Heart right ventricle (tissue), 16 donors: ENCODE measurements at places on chromosomes 3 and 15. TPM values are rescaled to one million over a fixed set of nuclear protein-coding genes. Genes with fewer than 3 reads are reported as not detected.

DNA sequence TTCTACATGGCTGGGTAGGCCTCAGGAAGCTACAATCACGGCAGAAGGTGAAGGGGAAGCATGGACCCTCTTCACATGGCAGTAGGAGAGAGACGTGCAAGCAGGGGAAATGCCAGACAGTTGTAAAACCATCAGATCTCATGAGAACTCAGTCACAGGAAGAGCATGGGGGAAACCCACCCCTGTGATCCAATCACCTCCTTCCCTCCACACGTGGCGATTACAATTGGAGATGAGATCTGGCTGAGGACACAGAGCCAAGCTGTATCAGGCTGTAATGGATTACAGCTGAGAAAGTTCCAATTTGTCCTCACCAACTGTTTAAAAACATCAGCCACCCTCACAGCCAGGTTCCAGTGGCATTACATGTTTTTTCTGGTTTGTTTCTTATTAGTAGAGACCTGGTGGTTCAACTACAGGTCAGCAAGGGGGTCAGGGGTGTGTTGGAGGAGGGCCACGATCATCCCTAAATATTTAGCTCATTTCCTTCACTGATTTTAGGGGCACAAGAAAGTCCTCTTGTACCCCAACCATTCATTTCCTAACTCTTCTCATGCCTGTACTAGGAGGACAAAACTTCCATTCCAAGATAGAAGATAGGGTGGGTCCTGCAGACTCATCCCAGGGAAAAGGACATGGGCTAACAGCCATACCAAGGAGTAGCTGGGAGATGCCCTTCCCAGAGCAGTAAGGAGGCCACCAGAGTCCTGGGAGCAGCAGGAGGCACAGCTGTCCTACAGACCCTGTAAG is 54.4 kb downstream of the ANXA2 start:
- no peak for DNase-seq

- no peak for DNase-seq
Observed at GRCh38 chr15:91099995-91100813, at the start of gene SV2B. TSS of gene SV2B (plus strand) at chr15:91100257. CDS start at chr15:91226264, 126,007 bp downstream.

Gene FNDC3B
- total RNA-seq = 96.0 TPM

GRCh38 chr15:75203017-75203907 is 1.6 kb downstream of the C15orf39 start:
- no peak for DNase-seq

- no peak for DNase-seq
Observed at GRCh38 chr3:18751514-18751913, 326.4 kb upstream of the SATB1 start.

- no peak for DNase-seq
Observed at GRCh38 chr15:69194025-69194827, 33.8 kb downstream of the GLCE start.

DNA sequence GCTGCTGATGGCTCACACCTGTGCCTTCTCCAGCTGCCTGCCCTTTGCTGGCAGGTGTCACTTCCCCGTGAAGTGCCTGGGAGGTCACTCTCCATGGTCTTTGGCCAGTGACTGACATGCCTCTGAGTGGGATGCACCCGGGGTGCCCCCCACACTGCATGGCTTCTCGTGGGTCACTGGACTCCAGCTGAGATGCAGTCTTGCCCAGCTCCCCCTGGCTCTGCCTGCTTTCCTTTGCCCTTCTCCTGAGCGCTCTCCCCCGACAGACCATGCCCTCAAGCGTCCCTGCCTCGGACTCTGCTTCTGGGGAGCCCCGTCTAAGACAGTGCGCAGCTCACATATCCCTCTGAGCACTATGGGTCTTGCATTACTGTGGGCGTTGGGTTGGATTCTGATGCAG is 14.4 kb downstream of the FBLN2 start:
- no peak for DNase-seq

- DNase-seq = no peak
Observed at GRCh38 chr15:83178390-83178789, 29.2 kb downstream of the HDGFL3 start.

Gene IL17RB
- total RNA-seq = 0.42 TPM

DNA sequence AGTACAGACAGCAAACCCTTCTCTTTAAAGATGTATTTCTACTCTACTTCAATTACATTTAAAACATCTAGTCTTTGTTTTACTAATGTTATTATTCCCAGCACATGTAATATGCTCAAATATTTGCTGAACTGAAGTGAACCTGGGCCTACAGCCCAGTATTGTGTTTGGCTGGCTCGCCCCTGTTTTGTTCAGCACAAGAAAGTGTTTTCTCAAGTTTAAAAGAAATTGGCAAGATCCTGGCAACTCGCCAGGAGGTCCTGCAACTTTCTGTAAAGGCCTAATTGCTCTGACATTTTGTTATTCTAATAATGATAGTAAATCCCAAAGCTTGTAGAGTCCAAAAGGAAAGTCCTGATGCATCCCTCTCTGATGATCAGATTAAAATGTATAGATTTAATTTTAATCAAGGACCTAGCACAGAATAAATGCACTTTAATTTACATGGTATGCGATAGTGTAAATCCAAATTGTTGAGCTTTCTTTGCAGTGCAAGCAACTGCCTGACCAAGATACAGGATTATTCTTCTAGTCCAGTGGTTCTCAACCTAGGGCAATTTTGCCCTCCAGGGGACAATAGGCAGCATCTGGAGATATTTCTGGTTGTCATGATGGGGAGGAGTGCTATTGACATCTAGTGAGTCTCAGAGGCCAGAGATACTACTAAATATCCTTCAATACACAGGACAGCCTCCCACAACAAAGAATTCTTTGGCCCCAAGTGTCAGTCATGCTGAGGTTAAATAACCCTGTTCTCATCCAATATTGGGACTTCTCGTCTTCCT is 35.7 kb upstream of the TMOD3 start:
- peak; percentile 58 for DNase-seq

- DNase-seq = no peak
Observed at GRCh38 chr3:77412021-77412438, 372.1 kb downstream of the ROBO2 start.

DNA sequence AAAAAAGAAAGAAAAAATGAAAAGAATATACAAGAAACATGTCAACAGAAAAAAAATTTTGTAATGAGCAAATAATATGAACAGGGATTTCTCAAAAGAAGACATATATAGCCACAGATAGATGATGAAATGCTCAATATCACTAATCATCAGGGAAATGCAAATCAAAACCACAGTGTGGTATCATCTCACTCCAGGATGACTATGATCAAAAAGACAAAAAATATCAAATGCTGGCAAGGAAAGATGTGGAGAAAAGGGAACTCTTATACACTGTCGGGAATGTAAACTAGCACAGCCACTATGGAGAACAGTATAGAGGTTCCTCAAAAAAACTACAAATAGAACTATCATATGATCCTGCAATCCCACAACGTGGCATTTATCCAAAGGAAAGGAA is 94.1 kb downstream of the C3orf70 start:
- DNase-seq = no peak

DNA sequence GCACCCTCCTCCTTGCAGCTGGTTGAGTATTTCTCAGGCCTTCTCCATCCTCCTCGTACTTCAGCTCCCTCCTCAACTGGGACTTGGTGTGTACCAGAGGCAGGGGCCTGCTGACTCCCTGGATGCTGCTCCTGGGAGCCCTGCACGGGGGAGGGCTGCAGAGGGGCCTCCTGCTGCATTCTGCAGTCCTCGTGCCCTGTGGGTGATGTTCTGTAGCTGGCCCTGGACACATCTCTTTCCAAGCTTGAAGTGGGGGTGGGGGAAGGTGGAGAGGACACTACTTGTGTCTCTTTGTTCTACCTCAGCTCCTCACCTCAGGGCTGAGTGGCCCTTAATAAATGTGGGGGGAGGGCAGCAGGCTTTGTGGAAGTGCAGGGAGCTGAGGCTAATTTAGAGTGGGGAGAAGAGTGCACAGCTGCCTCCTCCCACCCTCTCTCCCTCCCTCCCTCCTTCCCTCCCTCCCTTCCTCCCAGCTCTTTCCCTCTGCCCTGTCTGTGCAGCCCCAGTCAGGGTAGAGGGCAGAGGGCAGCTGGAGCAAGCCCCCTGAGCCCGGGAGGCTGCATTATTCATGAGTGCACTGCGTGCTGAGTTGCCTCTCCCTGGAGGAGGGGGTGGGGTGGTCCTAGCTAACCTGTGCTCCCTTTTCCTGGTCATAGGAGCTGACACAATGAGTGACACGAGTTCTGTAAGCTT is 3.7 kb upstream of the GRM2 start:
- no peak for DNase-seq

GRCh38 chr15:72155635-72156616 is 37.7 kb downstream of the SENP8 start:
- peak; percentile 81 for DNase-seq

DNA sequence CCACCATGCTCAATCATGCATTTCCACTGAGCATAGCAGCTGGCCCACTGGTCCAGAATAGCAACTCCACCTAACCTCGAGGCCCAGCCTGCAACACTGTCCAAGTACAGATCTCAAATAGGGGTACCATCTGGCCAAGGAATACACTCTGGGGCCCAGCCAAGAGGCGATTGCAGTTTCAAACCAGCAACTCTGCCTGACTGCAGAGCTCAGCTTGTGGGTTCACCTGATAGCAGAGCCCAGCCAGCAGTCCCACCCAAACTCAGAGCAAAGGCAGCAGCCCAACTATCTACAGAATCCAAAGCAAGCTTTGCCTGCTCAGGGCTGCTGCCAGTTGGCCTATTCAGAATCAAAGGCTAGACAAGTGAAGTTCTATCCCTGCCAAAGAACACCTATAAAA is 30.5 kb downstream of the POLQ start:
- DNase-seq = no peak

DNA sequence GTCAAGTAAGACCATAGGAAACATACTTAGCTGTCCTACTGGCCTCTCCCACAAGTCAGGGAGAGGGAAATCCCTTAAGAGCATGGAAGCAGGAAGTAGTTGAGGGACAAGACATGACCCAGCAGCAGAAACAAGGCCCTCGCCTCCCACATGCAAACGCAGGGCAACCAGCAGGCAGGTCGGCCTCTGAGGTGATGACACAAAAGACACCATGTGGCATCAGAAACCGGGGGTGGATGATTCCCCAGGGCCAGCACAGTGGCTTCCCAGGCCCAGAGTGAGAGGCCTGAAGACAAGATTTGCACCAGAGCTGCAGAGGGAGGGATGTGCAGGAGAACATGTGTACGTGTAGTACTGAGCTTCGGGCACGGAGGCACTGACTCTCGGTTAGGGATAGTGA is 26.3 kb downstream of the PXYLP1 start:
- DNase-seq = no peak

- peak; percentile 13 for DNase-seq
Observed at GRCh38 chr15:90264671-90265070, 801 bp upstream of the NGRN start.

DNA sequence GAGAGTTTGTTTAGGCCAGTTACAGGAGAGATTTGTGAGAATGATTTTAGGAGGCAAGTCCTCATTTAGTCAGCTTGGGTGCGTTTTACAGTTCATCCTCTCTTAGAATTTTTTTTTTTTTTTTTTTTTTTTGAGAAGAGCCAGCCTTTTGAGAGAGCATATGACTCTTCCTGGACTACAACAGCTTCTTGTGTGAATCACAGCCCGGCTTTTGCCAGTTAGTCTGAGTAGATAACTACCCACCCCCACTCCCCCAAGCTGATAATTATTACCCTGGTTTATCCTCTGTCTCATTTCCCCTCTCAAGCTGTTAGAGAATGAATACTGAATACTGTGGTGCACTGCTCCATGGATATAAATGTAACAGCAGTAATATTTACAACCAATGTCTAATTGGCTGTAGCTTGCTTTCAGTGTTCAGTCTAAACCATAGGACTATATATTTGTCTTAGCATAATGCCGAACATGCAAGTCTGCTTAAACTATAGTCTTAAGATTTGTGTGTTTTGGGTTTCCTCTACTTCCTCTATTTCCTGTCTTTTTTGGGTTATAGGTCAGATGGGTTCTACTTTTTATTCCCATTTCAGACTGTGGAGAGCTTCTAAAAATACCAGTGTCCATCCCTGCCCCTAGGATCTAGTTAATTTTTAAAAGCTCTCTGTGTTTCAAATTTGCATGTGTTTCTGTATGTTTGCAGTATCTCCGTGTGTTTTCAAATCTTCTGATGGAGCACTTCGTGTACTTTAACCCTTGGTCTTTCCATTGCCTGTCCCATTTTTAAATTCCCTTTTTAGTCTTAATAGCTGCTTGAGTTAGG is 8.0 kb downstream of the CHD2 start:
- no peak for DNase-seq

Gene ZNF860
- total RNA-seq = 0.23 TPM

GRCh38 chr3:187066228-187066995 is 72.9 kb downstream of the RPL39L start:
- DNase-seq = no peak

Gene IL17RC
- 21.8 TPM for total RNA-seq

Gene ROPN1B
- 3.3 TPM for total RNA-seq

DNA sequence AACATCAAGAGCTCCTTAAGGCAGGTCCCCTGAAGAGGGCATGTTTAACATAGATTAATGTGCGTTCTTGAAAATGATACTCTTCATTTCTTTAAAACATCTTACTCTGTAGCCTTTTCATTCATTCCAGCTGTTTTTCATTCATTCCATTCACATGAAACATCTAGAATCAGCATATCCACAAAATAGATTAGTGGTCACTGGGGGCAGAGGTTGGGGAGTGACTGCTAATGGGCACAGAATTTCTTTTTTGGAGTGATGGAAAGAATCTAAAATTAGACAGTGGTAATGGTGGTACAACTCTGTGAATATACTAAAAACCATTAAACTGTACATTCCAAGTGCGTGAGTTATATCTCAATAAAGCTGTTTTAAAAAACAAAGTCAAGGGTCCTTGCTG is 15.4 kb upstream of the CXCR6 start:
- DNase-seq = no peak
